Ovary (tissue), 10 donors: ENCODE measurements at places on chromosomes 3 and 15. TPM values are rescaled to one million over a fixed set of nuclear protein-coding genes. Genes with fewer than 3 reads are reported as not detected.
A peak's percentile ranks its signal among the peaks of the same experiment; 100 is the strongest.

GRCh38 chr3:51671734-51672475, 853 bp downstream of the TEX264 start:
- DNase-seq: peak; percentile 83

Gene REC114
- polyA plus RNA-seq: 0.51 TPM

DNA sequence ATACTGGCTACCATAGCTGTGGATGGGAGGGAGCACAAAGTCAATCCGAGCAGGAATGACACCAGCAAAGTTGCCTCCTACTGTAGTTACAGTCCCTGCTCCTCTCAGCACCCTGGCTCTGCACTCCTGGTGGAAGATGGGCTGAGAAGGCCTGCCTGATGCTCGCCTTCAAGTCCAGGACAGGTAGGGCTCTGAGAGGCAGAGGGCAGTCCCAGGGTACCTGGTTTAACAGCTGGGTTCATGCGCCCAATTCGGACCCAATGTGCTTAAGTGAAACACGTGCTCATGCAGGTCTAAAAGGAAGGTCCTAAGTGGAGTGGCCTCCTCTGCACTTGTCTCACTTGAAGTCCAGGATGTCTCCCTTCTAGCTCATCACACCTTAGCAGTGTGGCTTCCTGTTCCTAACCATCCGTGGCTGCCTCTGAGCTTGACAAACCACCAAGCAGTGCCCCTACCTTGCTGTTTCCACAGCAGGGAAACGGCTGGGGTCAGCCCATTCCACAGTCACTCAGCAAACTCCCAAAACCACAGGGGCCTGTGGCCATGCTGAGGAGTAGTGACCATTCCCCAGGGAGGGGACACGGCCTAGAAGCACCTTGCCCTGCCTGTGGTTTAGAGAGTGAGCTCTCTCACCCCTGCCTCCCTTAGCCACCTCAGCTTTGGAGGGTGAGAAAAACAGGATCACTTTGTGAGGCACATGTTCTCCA, 3.9 kb upstream of the MUSTN1 start:
- no peak for DNase-seq

DNA sequence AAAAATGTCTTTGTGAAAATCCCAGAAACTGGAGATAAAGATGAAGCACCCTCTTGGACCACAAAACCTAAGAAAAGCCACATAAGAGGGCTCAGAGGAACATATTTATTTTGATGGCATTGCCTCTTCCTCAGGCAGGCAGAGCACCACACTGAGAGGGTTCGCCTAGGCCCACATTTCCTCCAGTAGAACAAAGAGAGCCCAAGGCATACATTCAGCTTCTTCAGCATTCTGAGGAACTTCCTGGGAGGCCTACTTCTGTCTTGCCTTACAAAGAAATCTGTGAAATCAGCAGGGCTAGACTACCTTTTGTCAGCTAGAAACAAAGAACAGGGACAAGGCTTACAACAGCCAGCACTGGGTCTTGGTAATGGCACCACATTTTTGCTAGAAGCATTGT, 1325.3 kb downstream of the SI start:
- no peak for DNase-seq

DNA sequence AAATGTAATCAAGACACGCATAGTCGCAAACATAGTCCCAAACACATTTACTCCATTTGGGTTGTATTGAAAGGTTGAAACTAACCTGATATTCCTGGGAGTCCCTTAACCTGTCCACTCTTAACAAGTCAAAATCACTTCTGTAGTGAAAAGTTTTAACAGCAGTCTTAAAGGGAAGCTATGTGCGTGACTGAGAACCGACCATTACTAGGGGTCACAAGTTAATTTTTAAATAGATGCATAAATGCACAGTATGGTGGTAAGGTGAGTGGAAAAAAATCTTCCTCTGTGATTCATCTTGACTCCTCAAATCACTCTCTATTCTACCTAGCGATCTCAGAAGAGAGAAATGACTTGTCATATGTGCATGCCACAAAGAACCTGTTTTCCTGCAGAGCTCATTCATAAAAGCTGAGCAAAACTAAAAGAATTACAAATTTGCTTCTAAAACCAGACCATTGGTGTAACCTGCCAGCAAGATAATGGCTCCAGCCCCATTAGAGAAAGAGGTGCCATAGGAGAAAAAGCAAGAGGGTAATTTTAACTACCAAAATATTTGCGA, 4.8 kb downstream of the GPR15 start:
- DNase-seq: no peak

GRCh38 chr3:67781218-67781617, 126.8 kb upstream of the SUCLG2 start:
- DNase-seq: no peak

Gene SV2B
- 0.93 TPM for polyA plus RNA-seq

Gene TTC21A
- polyA plus RNA-seq: 4.8 TPM

GRCh38 chr15:98777426-98777825, 129.1 kb downstream of the IGF1R start:
- no peak for DNase-seq
